ENCODE measurements at places on chromosomes 2 and 18. TPM values are rescaled to one million over a fixed set of nuclear protein-coding genes. Genes with fewer than 3 reads are reported as not detected.

GRCh38 chr18:75223687-75224347 is 13.2 kb downstream of the TSHZ1 start:
- H3K4me1 ChIP-seq = peaks cover 96% of the 10 kb centered on the region
- no peak for DNase-seq
- H3K27ac ChIP-seq = peak overlapping the region; percentile 88
- H3K4me3 ChIP-seq = peak overlapping the region; percentile 15
- no peaks in the 10 kb centered on the region for H3K27me3 ChIP-seq
- no peaks in the 10 kb centered on the region for H3K36me3 ChIP-seq

- H3K36me3 ChIP-seq = no peaks in the 10 kb centered on the region
- no peak overlapping the region for H3K4me3 ChIP-seq
- H3K27me3 ChIP-seq = no peaks in the 10 kb centered on the region
- H3K27ac ChIP-seq = no peak overlapping the region
- no peaks in the 10 kb centered on the region for H3K4me1 ChIP-seq
Observed at GRCh38 chr2:125756431-125756830, 899.5 kb upstream of the GYPC start.

Gene TBR1
- 0.13 TPM for total RNA-seq

GRCh38 chr2:191280834-191281756 is 35.9 kb downstream of the MYO1B start:
- no peaks in the 10 kb centered on the region for H3K27me3 ChIP-seq
- no peak for DNase-seq
- H3K27ac ChIP-seq = no peak overlapping the region
- H3K4me3 ChIP-seq = no peak overlapping the region
- peaks cover 26% of the 10 kb centered on the region for H3K36me3 ChIP-seq

Gene CCDC85A
- 1.9 TPM for total RNA-seq

Gene ACSL3
- 84.3 TPM for total RNA-seq

Gene RSAD2
- 3.7 TPM for total RNA-seq

Gene C1QL2
- not detected for total RNA-seq
